Testis (tissue), 5 donors: ENCODE measurements at places on chromosomes 12 and 14.

DNA sequence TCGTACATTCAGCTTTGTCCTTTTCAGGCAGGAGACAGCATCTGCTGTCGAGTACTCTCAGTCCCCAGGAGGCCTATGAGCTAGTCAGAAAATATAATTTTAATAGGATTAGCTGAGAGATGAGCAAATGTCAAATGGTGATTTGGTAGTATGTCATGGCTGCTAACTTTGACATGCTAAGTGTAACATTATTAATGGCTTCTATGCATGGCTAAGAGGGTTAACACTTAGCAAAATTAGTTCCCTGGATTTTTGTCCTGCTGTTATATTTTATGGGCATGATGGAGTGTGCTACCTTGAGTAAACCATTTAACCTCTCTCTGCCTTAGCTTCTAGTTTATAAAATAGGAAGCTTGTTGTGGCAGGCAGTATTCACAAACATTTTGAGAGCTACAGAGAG is 2.9 kb upstream of the PCNX1 start:
- no peak for DNase-seq

DNA sequence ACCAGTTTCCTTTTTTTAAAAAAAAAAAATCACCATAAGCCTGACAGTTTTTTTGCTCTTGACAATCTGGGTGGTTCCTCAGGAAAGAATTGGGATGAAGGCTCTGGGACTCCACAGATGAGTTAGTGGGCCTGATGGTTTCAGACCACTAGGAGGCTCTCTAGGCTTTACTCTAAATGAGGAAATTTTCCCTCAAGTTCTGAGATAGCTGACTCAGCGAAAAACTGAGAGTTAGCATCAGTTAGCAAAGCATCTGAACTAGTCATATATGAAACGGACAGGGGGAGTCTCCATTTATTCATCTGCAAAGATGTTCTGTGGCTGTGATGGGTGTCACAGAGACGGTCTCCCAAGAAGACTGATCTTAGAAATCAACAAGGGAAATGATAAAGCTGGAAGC is 314.3 kb upstream of the OR4E1 start:
- no peak for DNase-seq

DNA sequence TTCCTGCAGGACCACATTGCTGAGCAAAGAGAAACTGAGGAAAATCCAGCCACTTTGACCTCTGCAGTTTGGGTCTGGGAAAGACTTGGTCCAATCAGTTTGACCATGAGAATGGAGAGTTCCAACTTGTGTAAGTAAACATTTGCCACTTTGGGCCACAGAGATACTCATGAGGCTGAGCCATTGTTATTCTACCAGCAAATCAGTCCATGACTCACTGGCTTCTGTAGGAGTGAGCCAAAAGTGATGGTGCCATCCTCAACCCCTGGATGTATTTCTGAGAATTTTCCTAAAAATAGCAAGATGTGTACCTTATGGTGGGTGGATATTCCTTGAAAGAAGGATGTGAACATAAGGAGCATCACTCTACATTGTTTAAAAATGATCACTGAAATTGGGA is 192.9 kb upstream of the OR4E1 start:
- DNase-seq = no peak

DNA sequence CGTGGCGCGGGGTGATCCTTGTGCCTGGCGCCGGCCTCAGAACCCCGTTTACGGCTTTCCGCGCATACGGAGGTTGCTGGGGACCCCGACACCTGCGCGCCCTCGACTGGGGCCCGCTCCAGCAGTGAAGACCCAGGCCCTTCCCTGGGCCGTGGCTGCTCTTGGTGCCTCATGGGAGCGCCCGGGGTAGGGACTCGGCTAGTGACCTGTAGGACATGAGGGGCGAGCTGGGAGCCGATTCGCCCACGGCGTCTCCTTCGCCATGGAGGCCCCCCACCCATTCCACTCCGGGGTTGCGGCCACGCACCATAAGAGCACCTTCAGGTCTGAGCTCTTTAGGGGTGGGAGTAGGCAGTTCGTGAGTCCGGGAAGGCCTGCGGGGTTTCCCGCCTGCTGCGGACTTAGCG is 14.2 kb upstream of the PAX9 start:
- DNase-seq = peak; percentile 27

- no peak for DNase-seq
Measured at GRCh38 chr14:94844593-94845152, 74.8 kb upstream of the GSC start.

- no peak for DNase-seq
Measured at GRCh38 chr12:13033476-13033875, 10.7 kb upstream of the FAM234B start.

DNA sequence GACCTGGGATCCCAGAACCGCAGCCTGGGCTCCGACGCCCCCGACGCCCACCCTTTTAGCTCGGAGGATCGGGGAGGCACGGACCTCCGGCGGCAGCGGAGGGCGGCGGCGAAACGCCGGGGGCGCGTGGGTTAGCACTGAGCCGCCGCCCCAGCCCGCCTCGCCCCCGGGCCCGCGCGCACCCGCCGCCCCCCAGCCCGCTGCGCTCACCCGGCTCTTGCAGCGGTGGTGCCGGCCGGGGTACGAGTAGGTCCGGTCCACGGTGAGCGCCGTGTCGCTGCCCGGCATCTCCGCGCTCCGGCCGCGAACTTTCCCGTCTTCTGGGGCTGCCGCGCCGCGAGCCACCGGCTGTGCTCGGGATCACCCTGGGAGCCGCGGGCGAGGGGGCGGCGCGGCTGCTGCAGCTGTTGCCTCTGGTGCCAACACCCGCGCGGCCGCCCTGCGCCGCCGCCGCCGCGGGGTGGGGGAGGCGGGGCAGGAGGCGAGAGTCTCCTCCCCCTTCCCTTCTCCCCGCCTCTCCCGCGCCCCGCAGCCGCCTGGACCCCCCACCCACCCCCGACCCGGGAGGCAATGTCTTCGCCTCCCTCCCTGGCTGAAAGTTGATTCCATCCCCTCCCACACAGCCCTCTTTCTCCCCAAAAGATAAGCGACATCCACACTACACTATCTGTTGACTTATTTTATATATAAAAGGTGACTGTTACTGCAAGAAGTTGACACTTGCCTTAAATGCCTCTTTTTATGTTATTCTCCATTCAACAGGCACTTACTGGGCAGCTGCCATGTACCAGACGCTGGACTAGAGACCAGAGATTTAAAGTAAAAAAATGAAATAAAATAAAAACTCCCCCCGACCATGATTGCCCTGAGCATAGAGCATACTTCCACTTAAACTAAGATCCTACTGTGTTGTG is at the start of gene TMCC3:
TSS of gene TMCC3 (minus strand) at position 415 of the 914 bp plus-strand sequence. CDS start at position 288, 127 bp downstream.
- DNase-seq = peak; percentile 43

DNA sequence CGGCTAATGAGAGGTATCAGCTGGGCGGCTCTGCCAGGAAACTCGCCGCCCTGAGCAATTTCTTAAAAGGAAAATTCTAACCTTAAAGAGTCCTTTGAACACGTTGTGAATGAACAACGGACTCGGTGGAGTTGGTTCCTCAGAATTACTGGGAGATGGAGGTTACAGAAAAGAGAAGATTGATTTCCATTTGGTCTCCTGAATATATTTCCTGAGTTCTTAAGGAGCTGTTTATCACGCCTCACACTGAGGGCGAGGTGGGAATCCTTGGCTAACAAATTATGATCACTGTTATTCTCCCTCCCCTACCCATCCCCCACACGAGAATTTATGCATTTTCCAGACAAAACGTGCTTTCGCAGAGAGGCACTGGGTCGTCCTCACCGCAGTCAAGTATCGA is 194.5 kb upstream of the C14orf180 start:
- no peak for DNase-seq

DNA sequence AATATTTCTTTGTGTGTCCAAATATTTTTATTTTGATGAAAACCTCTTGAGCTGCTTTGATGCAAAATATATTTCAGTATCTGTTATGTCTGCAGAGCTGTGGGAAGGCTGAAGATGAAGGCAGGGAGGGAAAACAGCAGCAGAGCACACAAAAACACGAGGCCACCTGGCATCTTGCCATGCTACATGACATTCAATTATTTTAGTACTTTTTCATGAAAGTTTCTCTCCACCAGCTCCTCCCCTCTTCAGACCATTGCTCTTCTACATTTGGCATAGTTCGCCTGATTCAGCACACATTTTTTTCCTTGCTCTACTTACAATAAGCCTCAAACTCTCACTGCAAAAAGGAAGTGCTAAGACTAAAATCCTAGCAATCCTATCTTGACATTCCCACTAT is 4.6 kb upstream of the ALX1 start:
- no peak for DNase-seq

GRCh38 chr14:53391156-53391555 is 238.0 kb upstream of the DDHD1 start:
- DNase-seq = no peak

DNA sequence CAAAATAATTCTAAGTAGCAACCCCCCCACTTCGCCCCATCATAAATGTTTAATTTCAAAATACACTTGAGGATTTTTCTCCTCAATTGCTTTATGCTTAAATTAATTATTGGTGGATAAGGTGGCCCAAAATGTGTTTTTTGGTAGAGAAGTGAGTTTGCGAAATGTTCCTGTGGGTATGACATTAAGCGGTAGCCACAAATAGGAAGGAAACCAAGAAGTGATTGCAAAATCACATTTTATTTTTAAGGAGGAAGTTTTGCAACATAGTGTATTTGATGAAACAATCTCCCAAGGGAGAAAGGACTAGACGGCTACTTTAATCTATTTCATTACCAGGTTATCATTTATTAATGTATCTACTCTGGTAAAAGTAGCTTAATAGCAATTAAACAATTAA is 25.5 kb downstream of the SLC25A3 start:
- DNase-seq = no peak

GRCh38 chr12:66590275-66590985 is 88.4 kb downstream of the GRIP1 start:
- DNase-seq = no peak

GRCh38 chr12:117046011-117046369 is 53.2 kb downstream of the TESC start:
- DNase-seq = no peak

GRCh38 chr14:62304257-62304656 is 542.0 kb downstream of the SNAPC1 start:
- DNase-seq = no peak

GRCh38 chr12:6533923-6534694 is at the start of gene GAPDH:
TSS of gene GAPDH (plus strand) at chr12:6534517. CDS start at chr12:6534833, 316 bp downstream.
- DNase-seq = peak; percentile 97

DNA sequence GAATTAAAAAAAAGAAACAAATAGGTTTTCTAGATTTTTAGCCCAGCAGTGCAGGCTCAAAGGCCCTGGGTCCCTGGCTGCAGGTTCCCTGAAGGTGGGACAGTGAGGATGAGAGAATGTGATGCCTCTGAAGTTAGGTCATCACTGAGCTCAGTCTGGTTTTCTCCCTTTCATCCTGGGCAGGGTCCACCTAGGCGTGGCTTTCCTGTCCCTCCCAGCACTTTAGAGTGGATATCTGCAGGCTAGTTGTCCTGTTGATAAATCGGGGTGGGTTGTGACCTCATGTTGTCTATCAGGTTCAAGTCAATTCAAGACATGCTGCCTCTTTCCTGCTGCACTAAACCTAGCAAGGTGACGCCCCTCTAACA is 60.9 kb downstream of the MAP1LC3B2 start:
- DNase-seq = no peak

GRCh38 chr14:22449600-22449905 is 139.5 kb downstream of the DAD1 start:
- no peak for DNase-seq

GRCh38 chr14:93510056-93510455 is 79.3 kb downstream of the UNC79 start:
- no peak for DNase-seq

DNA sequence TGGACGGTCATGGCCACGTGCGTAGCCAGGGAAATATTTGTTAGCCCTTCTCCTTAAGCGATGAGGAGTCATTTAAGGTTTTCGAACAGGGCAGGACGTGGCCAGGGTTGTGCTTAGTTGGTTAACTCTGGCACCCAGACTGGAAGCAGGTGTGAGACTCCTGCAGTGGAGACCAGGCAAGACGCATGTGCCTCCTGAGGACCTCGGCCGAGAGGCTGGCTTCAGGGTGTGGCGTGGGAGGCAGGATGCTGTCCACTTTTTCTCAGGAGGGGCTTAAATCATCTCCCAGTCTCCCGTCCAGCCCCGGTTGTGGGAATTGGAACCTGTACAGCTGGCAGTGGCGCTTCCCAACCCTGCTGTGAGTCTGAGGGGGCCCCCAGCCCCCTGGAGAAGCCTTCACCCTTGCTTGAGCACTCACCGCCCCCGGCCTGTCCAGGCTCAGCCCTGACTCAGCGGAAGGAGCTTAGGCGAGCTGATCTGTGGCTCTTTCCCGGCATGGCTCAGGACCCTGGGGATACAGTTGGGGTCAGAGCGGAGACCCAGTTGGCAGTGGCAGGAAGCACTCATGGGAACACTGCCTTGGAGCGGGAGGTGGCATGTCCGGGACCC is 46.3 kb upstream of the TSPAN9 start:
- DNase-seq = no peak
